ENCODE measurements at places on chromosomes 5 and 9. TPM values are rescaled to one million over a fixed set of nuclear protein-coding genes. Genes with fewer than 3 reads are reported as not detected.

DNA sequence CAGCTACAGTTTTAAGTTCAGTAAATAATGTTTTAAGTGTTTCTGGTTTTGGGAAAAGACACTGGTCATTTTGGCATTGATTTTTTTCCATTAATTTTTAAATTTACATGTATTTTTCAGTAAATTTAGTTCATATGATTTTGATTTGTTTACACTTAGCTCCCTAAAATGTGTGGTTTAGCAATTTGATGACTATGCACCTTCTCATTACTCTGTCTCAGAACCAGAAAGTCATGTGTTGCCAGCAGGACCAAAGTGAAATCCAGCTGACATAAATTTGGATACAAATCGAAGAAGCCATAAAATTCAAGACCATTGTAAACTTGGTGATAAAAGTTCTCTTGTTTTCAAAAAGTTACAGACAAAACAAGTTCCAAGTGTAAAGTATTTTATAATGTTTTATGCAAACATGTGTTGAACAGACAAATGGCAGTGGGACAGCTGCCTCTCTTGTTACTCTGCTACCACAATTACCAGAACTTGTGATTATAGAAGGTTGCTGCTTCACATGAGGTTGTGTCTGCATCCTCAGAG is 354.8 kb downstream of the NR2F1-AS1 start:
- H3K4me3 ChIP-seq, result no peak overlapping the region
- no peaks in the 10 kb centered on the region for H3K27me3 ChIP-seq
- no peak for DNase-seq
- no peaks in the 10 kb centered on the region for H3K36me3 ChIP-seq

DNA sequence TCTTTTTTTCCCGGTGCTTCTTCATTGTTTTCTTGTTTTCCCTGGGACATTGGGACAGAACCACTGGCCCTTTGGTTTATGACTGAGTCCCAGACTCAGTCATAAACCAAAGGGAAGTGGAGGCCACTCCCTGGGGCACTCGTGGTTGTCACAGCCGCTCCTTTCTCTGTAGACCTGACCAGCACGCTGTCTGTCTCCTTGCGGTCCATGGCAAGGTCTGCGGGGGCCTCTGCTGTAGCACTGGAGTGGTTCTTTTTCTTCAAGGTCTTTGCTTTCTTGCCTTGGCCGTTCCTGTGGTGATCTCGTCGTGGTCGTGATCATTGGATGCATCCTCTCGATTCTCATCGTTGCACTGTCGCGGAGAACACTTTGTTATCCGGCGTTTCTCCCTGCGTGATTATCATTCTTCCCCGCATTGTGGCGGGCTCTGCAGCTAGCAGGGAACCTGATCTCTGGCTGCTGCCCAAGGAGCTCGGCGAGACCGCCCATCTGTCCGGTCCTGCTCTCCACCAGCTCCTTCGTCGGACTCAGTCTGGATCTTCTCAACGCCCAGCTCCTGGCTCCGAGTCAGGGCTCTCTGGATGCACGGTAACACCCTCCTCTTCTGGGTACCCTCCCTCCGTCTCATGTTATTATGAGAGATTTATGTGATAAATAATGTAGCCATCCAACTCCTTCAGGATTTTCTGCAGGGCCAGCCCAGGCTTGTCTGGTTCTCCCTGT is 43.5 kb upstream of the MPDZ start:
- H3K36me3 ChIP-seq, result no peaks in the 10 kb centered on the region
- no peaks in the 10 kb centered on the region for H3K4me1 ChIP-seq
- DNase-seq, result no peak
- H3K27ac ChIP-seq, result no peak overlapping the region

The UNC13B gene
- 30.6 TPM for total RNA-seq

The PFDN1 gene
- 31.8 TPM for total RNA-seq

GRCh38 chr9:93958819-93959682 is 3.9 kb upstream of the BARX1 start:
- DNase-seq, result no peak
- no peaks in the 10 kb centered on the region for H3K36me3 ChIP-seq
- H3K27me3 ChIP-seq, result no peaks in the 10 kb centered on the region
- no peak overlapping the region for H3K27ac ChIP-seq
- no peaks in the 10 kb centered on the region for H3K4me1 ChIP-seq

The ANKRD33B gene
- total RNA-seq, result 4.9 TPM

GRCh38 chr9:68819065-68819464 is 114.0 kb downstream of the PIP5K1B start:
- H3K27ac ChIP-seq, result no peak overlapping the region
- DNase-seq, result no peak
- no peaks in the 10 kb centered on the region for H3K27me3 ChIP-seq
- no peaks in the 10 kb centered on the region for H3K36me3 ChIP-seq
- no peak overlapping the region for H3K4me3 ChIP-seq

GRCh38 chr9:133457233-133457632 is 2.5 kb upstream of the CACFD1 start:
- no peaks in the 10 kb centered on the region for H3K4me1 ChIP-seq
- no peak overlapping the region for H3K27ac ChIP-seq
- no peak for DNase-seq
- H3K36me3 ChIP-seq, result no peaks in the 10 kb centered on the region
- no peak overlapping the region for H3K4me3 ChIP-seq
- no peaks in the 10 kb centered on the region for H3K27me3 ChIP-seq

The CDC20B gene
- not detected for total RNA-seq

DNA sequence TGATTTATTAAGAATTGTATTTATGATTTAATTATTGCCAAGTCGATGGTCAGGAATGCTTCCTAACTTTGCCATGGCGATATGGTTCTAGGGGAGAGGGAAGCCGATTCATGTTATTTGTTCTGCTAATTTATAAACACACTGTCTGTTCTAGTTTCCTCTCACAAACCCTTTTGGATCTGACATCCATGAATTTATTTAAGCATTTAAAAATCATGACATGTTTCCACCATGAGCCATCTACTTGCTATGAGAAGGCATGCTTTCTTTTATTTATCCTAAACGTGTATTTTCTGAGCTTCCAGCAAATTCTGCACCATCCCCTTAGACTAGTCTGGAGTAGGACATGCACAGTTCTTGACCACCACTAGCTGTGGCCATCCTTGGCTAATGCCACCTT is 136.6 kb upstream of the STC2 start:
- no peak overlapping the region for H3K27ac ChIP-seq
- H3K27me3 ChIP-seq, result no peaks in the 10 kb centered on the region
- no peaks in the 10 kb centered on the region for H3K36me3 ChIP-seq
- no peaks in the 10 kb centered on the region for H3K4me1 ChIP-seq

GRCh38 chr9:25864509-25864908 is 186.3 kb upstream of the TUSC1 start:
- H3K27ac ChIP-seq, result no peak overlapping the region
- H3K36me3 ChIP-seq, result no peaks in the 10 kb centered on the region
- no peak for DNase-seq
- no peak overlapping the region for H3K4me3 ChIP-seq
- no peaks in the 10 kb centered on the region for H3K27me3 ChIP-seq
